ENCODE measurements at places on chromosomes 5 and 9. TPM values are rescaled to one million over a fixed set of nuclear protein-coding genes. Genes with fewer than 3 reads are reported as not detected.

IL9 gene
- total RNA-seq = not detected

IL4 gene
- not detected for total RNA-seq

SPATA31E1 gene
- total RNA-seq = not detected

SAXO1 gene
- total RNA-seq = 0.05 TPM

GABRP gene
- total RNA-seq = not detected

C5orf58 gene
- not detected for total RNA-seq

GADD45G gene
- 9.2 TPM for total RNA-seq

PCDHGB7 gene
- 12.2 TPM for total RNA-seq

ANP32B gene
- 98.0 TPM for total RNA-seq

TMEM174 gene
- total RNA-seq = not detected

ST6GALNAC4 gene
- 27.7 TPM for total RNA-seq

All from posterior vena cava (tissue), 2 donors.